ENCODE measurements at places on chromosomes 11 and 22.

- DNase-seq, result no peak
These were observed 171.5 kb downstream of the LDLRAD3 start for GRCh38 chr11:36115378-36115801.

DNA sequence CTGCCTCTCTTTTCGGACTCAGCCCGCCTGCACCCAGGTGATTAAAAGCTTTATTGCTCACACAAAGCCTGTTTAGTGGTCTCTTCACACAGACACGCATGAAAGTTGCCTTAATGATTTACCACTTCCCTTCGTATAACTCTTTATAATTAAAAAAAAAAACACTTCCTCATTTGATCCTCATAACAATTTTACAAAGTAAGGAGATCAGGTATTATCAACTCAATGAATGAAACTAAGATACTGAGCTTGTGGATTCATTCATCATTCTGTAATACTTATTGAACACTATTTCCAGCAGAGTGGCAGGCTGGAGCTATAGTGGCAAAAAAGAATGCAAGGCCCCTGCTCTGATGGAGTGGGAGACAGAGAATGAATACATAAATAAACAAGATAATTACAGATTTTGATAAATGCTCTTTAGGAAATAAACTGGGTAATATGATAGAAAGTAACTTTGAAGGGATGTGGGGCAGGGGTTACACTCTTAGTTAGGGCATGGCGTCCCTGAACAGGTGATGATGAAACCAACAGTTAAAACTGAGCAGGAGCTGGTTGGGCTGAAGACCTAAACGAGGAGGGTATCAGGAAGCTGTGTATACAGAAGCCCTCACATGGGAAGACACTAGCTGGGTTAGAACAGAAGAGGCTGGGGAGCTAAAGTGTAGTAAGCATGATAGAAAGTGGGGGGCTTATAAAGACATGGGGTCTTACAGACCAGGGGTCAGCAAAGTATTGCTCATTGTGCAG lies 5.4 kb upstream of the CRTAM start:
- DNase-seq, result no peak

GRCh38 chr11:58647866-58648265 lies 25.4 kb downstream of the CNTF start:
- no peak for DNase-seq

GRCh38 chr11:120717623-120718022 lies 206.1 kb downstream of the GRIK4 start:
- DNase-seq, result no peak

DNA sequence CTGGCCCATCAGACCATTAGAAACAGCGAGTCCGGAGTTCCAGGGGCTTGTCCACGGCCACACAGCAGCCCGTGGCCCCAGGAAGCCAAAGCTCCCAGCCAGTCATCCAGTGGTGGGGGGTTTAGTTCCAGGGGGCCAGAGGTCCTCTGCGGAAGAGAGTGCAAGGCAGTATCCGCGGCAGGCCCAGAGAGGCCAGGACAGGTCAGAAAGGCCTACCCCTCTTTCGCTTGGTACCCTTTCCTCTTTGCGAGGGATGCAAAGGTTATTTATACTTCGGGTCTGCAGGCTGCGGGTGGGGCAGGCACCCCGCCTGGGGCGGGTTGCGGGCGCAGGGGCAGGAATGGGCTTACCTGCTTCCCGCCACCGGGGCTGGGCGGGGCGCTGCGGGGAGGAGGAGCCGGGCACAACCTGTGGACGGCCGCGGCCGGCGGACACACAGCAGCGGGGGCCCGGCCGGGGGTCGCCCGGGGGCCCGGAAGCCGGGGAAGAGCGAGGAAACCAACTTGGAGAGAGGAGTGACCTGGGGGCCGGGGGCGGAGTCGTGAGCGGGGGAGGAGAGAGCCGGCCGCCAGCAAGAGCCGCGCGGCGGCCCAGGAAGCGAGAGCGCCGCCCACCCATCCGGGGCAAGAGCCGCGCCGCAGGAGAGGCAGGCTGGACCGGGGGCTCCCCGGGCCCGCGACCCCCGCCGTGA lies at the start of gene SH3BP1:
Gene SH3BP1 (plus strand): TSS at position 600 of the 691 bp plus-strand sequence. CDS start 119 bp downstream, outside the sequence.
- peak; percentile 73 for DNase-seq

DNA sequence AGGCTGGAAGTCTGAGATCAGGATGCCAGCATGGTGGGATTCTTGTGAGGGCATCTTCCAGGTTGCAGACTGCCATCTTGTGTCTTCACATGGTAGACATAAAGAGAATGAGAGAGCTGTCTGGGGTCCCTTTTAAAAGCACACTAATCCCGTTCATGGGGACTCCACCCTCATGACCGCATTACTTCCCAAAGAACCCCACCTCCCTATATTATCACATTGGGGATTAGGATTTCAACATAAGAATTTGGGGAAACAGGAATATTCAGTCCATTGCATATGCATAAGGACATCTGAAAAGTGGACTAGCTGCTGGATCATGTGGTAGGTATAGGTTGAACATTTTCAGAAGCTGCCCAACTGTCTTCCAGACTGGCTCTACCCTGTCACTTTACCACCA lies 33.1 kb upstream of the ADORA2A start:
- DNase-seq, result no peak

DNA sequence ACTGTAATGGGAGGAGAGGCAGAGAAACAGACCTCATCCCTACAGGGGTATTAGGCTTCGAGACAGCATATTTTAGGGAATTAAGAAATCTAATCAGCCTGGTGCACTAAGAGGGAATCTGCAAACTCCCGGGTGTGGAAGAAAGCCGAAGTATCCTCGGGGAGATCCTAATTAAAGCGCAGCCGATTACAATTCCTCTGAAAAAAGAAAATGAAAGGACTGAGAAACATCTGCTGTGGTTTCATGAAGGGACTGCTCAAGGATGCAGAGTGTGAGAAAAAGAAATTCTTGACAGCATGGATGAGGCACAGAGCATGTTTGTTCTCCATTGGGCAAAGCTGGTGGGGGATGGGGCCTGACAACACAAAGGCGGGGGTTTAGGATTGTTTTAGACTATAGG lies 290.0 kb upstream of the LARGE1 start:
- no peak for DNase-seq

DNA sequence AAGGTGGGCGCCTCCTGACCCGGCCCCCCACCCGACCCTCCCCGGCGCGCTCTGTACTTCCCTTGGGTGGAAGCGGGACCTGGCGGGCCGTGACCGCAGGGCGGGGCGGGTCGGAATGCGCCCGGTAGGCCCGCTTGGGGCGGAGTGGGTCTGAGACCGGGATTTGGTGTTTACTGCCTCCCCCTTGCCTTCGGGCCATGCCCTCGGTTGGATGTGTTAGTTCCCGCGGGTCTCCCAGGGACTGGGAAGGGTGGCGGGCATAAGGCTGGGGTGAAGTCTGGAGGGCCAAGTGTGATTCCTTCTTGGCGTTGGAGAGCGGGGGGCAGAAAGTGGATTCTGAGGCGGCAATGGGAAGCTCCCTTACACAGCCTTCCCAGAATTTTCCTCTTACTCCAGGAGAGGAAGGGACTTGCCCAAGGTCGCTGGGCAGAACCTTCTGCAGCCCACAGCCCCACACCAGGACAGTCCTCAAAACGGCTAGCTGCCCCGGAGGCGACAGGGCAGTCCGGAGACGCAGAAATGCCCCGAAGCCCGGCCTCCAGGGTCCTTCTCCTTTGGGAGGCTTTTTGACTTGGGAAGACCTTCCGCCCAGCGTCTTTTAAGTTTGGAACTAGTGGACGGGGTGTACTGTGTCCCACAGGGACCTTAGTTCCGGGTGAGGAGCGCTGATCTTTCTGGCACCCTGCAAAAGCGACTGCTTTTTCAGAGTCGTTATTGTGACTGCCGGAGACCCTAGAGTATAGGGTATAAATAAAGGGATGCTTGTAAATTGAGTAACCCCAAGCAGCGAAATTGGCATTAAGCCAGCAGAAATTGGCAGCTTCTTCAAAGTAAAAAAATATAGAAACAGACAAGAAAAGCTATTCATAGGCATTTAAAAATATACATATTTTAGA lies 647 bp downstream of the SWAP70 start:
- DNase-seq, result no peak

DNA sequence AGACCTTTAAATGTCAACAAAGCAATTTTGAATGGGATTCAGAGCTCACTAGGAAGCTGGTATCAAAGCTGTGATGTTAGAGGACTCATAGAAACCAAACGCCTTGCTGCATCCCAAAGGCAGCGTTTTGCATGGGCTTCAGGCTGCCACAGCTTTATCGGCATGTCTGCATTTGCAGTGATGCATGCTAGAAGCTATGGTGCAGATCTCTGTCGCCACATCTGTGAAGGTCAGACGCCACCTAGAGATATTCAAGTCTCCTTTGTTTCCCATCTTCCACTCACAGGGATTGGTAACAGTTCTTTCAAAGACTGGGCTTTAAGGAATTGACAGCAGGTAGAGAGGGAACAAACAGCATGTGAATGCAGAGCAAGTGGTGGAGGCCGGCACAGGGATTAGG lies 47.8 kb downstream of the NTM start:
- DNase-seq, result no peak

DNA sequence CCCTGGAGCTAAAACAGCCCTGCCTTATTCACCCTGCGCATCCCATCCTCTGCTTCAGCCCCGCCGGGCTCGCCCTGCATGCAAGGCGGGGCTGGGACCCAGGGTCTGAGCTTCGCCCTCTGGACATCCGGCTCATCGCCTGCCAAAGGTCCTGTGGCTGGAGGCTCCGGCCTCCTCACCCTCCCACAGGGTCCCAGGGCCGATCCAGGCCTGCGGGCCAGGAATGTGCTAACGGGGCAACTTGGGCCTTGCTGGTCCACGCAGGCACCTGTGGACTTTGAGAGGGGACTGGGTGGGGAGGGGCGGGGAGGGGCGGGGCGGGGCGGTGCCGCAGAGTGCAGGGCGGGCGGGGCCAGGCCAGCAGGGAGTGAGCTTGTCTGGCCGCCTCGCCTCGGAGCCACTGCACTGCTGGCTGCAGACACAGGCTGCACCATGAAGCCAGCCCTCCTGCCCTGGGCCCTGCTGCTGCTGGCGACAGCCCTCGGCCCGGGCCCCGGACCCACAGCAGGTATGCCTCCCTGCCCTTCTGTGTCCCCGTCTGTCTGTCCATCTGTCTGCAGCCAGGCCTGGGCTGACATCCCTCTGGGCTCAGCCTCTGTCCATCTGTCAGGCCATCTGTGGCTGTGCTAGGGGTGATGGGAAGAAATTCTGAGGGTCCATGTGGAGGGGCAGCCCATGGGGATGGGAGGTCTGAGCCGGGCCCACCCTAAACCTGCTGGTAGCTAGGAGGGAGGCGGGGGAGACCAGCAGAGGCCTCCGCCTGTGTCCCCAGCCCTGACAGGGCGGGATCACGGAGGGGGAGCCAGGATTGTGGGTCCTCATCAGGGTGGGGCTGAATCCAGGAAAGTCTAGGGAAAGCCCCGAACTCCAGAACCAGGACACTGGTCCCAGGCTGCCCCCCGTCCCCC lies at the start of gene SUSD2:
Gene SUSD2 (plus strand): TSS at position 400 of the 908 bp plus-strand sequence. CDS start 33 bp downstream, at position 433.
- no peak for DNase-seq

GRCh38 chr22:30386608-30386959 lies 627 bp downstream of the RNF215 start:
- DNase-seq, result no peak

GRCh38 chr11:62489204-62489603 lies 57.4 kb downstream of the AHNAK start:
- DNase-seq, result no peak

GRCh38 chr22:30396871-30397655 lies at the start of gene SEC14L2:
SEC14L2 (plus strand) TSS chr22:30397018; CDS start chr22:30397117, 99 bp downstream.
- DNase-seq, result peak; percentile 65

DNA sequence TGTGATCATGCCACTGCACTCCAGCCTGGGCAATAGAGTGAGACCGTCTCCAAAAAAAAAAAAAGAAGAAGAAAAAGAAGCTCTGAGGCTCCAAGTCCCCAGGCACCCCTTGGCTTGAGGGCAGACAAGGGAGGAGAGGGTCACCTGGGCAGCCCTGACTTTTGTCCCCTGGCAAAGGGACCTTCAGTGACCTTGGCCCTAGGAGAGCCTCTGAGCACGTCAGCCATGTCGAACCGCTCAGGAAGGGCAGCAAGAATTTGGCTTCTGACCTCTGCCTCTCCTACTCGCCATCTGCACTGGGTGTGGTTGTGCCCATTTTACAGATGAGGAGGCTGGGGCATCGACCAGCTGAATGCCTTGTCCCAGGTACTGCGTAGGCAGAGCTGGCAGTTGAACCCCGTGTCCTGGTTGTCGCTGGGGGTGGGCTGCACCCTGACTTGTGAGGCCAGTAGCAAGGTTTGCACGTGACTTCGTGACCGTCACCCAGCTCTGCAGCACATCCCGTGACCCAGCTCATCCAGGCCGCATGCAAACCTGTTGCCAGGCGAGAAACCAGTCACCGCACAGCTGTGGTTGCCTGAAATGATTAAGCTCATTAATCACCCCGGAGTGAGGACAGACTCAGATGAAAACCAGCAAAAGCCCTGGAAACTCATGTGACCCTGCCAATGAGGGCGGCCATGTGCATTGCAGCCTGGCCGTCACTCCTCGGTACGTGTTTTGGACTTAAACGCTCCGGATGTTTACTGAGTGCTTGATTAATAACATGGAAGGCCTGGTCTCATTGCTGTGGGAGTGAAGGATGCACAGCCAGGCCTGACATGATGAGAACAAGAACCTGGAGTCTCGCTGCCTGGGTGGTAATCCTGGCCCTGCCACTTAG lies 47.7 kb upstream of the PPP6R3 start:
- DNase-seq, result peak; percentile 9
